ENCODE measurements at places on chromosomes 5 and 9.
A peak's percentile ranks its signal among the peaks of the same experiment; 100 is the strongest.

- no peak for DNase-seq
Observed at GRCh38 chr5:168417731-168418429, 68.4 kb upstream of the RARS1 start.

DNA sequence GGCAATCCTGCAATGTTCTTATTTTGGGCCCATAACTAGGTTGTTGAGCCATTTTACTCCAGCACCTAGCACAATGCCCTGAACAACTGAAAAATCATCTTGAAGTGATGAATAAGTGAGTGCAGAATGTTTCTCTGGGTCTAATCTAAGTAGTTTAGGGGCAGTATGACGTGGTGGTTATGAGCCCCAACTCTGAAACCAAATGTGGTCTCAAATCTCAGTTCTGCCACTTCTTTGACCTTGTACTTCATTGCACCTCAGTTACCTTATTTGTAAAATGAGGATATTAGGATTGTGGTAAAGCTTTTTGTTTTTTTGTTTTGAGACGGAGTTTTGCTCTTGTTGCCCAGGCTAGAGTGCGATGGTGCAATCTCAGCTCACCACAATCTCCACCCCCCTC, 80.9 kb upstream of the SNX2 start:
- DNase-seq: no peak

DNA sequence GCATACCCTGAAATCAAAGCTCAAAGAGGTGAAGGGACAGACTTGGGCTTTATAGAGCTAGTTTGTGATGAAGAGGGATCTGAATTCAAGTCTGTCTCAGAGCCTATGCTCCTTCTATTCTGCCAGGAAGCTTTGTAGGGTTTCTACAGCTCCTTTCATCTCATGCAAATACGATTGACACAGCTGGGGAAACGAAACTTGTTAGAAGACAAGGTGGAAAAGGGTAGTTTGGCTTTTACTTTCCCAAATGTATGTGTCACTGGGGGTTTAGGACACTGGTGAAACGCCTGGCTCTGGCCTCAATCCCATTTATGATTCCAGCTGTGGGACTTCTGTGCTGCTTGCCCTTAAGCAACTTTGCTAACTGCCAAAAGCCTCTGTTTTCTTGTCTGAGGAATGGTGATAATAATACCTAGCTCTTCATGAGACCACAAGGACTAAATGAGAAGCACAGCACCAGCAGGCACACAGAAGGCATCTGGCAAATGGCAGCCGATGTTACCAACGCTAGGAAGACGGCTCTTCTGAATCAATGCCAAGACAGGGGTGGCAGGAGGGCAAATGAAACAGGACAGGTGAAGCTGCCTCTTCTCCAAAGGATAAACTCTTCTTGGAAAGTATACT, 70.3 kb upstream of the EQTN start:
- no peak for DNase-seq

DNA sequence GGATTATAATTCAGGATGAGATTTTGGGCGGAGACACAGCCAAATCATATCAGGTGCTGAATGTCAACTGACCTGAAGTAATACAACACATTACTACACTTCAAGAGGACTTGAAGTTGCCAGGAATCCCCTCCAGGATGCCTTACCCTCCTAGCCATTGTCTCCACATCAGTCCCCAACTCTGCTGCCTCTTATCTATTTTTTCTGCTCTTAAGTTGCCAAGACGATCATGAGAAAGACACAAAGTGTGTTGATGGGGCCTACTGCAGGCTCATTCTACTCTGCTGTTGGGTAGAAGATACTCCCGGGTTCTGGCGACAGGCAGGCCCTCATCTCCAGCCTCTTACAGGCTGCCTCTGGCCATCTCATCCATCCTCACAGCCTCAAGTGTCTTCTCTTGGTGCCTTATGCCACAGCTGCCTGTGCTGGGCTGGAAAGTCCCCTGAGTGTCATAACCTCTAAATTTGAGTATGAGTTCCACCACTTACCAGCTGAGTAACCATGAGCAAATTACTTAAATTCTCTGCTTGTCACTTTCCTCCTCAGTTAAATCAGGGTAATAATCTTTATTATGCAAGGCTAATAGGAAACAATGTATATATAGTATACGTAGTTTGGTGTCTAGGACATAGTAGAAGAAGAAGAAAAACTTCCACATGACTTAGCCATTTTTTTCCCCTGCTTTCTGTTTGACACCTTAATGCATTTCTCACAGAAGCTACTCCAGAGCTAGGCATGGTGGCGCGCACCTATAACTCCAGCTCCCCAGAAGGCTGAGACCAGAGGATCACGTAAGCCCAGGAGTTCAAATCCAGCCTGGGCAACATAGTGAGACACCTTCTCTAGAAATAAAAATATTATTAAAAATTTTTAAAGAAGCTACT, 73.0 kb upstream of the SNX2 start:
- DNase-seq: no peak

DNA sequence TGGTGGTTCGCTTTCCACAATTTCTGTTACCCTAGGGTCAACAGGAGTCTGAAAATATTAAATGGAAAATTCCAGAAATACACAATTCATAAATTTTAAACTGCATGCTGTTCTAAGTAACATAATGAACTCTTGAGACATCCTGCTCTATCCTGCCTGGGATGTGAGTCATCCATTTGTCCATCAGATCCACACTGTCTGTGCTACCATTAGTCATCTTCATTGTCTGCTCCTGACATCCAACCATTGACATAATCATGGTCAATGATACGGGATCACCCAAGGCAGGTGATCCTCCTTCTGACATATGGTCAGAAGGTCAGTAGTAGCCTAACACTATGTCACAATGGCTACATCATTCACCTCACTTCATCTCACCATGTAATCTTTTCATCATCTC, 276.7 kb upstream of the KIF2A start:
- peak; percentile 92 for DNase-seq
